ENCODE measurements at places on chromosomes 5 and 9. TPM values are rescaled to one million over a fixed set of nuclear protein-coding genes. Genes with fewer than 3 reads are reported as not detected.

DNA sequence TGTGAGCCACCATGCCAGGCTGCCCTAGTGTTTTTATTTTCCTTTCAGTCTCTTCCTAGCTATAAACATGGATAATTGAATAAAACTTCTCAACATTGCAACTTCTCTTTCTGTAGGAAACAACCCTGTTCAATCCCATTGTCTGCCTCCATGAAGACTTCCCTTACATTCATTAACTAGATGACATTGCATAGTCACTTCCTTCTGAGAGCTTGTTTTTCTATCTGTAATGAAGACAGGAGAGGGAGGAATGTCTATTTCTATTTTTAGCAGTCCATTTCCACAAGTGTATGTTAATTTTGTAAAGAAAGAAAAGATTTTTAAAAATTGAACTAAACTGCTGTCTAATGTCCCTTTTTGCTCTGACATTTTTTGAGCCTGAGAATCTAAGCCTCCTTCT is 55.6 kb upstream of the MELK start:
- no peak for DNase-seq

- DNase-seq: no peak
Measured at GRCh38 chr5:14753292-14753691, 88.8 kb downstream of the OTULIN start.

SLC22A4 gene
- 3.0 TPM for polyA plus RNA-seq

- peak; percentile 71 for DNase-seq
Measured at GRCh38 chr5:139710319-139711066, 62.3 kb downstream of the CXXC5 start.

ECM2 gene
- polyA plus RNA-seq: 3.5 TPM

BHMT gene
- 0.25 TPM for polyA plus RNA-seq

GRCh38 chr5:116827078-116827477 is 252.5 kb upstream of the SEMA6A start:
- no peak for DNase-seq

GRCh38 chr9:98942906-98943681 is 613 bp upstream of the COL15A1 start:
- DNase-seq: no peak
